Activated CD4-positive, CD25-positive, alpha-beta regulatory T cell (primary cell): ENCODE measurements at places on chromosomes 16 and 17.

- DNase-seq: peak; percentile 13
Observed at GRCh38 chr16:14071576-14072271, 605 bp downstream of the MRTFB start.

GRCh38 chr17:68450801-68451200 is 6.5 kb downstream of the WIPI1 start:
- no peak for DNase-seq

GRCh38 chr16:55849536-55849935 is 16.6 kb upstream of the CES1 start:
- DNase-seq: no peak

GRCh38 chr16:17298238-17298637 is 172.5 kb downstream of the XYLT1 start:
- no peak for DNase-seq

- no peak for DNase-seq
Observed at GRCh38 chr17:7839876-7840261, 5.9 kb downstream of the KDM6B start.
